Activated CD8-positive, alpha-beta memory T cell treated with anti-CD3 and anti-CD28 coated beads for 48 hours (primary cell): ENCODE measurements at places on chromosomes 7 and 10.

GRCh38 chr10:63699785-63700613, 178.8 kb downstream of the REEP3 start:
- DNase-seq = no peak

GRCh38 chr10:43906490-43906889, 257.8 kb upstream of the ZNF32 start:
- no peak for DNase-seq

DNA sequence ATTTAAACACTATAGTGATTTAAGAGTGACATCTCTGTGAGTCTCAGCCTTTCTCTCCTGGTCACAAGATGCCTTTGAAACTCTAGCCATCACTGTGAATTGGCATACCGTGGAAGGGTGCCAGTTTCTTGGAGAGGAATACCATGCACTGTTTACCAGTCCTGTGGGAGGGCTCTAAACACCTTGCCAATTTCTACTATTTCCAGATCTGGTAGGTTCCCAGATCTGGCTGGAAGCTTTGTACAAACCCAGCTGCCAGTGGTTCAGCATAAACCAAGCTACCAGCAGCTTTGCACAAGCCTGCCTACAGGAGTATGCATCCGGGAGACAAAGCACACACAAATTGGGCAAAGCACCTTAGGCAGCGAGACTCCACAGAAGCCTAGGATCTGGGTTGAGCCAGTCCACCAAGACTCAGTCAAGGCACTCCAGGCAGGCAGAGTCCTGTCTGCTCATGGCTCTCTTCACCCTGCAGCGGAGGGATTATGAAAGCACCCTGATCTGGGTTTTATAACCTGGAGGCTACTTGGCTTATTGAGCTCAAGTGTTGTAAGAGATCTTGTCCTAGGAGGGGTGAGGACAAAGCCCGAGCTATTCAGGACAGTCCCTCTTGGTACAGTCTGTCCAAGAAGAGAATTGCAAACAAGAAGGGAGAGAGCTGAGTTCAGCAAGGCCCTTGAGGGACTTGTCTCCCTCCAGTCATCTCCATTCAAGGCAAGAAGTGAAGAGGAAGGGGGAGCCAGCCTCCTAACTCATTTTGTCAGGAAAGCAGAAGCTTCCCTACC, 23.6 kb downstream of the MCM10 start:
- no peak for DNase-seq

- no peak for DNase-seq
Measured at GRCh38 chr7:75989500-75990388, 4.7 kb downstream of the TMEM120A start.

DNA sequence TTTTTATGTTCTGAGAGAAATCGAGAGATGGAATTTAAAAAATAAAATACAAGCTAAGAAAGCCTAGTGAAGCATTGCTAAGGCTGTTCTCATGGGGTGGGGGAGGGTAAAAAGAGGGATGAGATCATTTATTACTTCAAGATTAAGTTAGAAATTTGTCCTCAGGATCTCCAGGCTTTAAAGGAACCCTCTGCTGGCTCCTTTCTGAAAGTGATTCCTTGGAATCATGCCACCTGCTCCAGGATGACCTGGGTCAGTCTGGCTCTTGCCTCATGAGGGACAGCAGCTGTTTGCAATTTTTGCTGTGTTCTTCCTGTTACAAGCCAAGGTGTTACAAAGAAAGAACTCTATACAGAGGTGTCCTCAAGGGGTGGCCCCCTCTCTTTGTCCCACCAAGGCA, 69.8 kb downstream of the CDK1 start:
- no peak for DNase-seq

DNA sequence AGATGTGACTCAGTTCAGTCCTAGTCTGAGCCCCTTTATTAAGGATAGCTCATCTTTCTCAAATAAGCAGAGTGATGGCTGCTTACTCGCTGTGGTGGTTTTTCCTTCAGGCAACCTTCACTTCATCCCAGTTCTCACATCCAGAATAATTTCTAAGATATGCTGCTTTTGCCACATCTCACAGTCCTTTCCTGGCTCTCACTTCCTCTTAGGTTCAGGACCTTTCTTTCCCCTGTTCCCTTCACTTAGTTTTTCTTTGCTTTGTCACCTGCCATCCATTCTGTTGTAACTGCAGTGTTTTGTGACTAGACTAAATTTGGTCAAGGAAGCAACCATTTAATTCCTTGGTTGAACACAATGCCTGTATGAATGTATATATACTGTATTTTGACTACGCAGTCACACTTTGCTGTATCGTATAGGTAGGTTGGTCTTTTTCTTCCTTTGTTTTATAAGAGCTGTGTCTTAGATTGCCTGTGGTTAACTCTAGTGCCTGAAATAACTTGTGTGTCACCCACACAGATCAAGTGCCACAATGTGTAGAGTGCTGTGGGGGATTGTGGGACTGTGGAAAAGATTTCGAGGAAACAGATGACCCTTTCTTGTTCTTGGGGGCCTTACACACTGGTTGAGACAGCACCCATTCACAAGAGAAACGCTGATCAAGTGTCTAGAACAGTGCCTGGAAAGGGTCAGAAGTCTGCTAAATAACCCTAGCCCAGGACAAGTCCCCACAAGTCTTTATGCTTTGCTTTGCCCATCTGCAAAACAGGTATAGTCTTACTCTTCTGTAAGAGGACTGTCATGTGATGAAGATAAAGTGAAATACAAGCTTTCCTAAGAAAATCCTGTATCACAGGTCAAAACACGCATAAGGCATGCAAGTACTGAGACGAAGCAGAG, 2.6 kb downstream of the ZNF655 start:
- no peak for DNase-seq

- DNase-seq = no peak
Measured at GRCh38 chr10:85873063-85873462, 493.5 kb downstream of the GRID1 start.
